Natural killer cell treated with Interleukin-12 subunit alpha and Interleukin-12 subunit beta and Interleukin-15 and Interleukin-18, amount 100 ng/mL, for 72 hours (primary cell): ENCODE measurements at places on chromosomes 1 and 21. TPM values are rescaled to one million over a fixed set of nuclear protein-coding genes. Genes with fewer than 3 reads are reported as not detected.

- DNase-seq, result no peak
These were observed 11.0 kb downstream of the KCNJ6 start for GRCh38 chr21:37905291-37905690.

DNA sequence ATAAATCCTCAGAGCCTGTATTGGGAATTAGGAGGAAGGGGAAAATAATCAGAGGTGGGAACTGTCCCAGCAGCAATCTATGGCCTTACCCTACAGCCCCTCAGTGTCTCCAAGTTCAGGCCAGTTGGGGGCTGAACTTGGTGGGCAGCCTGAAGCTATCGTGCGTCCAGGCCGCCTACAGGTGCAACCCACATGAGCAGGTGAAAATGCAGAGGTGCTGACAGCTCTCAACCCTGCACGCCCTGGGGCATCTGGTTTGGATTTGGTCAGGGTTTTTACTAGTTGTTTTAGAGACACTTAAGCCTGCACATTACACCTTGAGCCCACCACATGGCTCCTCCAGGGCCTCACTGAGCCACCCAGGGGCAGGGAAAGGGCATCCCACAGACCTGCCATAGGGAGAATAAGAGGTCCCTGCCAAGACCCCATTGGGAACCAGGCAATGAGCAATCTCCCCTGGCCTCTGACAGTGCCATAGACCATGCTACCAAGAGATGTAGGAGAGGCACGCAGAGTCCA, 209.5 kb downstream of the FOXD2 start:
- DNase-seq, result no peak

CHRM3 gene
- not detected for total RNA-seq

GRCh38 chr1:18160290-18160942, 52.8 kb downstream of the IGSF21 start:
- no peak for DNase-seq

- DNase-seq, result no peak
These were observed 31.6 kb downstream of the ADARB1 start for GRCh38 chr21:45105906-45106485.

CORT gene
- 0.45 TPM for total RNA-seq

- DNase-seq, result no peak
These were observed 79.4 kb downstream of the GON4L start for GRCh38 chr1:155777582-155777981.

MMP23B gene
- total RNA-seq, result 6.1 TPM

DNA sequence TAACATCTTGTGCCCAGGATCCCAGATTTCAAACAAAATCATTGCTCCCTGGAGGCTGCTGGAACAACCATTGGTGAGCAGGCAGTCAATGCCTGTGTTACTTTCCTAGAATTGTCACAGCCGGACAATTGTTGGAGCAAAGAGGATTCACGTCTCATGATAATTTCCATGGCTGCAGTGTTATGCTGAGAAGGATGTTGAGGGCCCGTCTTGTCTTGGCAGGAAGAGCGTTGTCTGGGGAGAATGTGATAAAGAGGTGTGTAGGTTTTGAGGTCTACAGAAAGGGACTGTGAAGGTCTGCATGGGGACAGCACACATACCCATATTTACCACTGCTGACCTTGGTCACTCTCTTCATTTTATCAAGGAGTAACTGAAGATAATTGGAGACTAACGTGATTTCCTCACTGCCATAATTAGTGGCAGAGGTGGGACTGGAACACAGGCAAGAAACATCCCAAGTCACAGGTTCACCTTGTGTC, 6.3 kb downstream of the MECR start:
- no peak for DNase-seq

- no peak for DNase-seq
These were observed 3.9 kb upstream of the LEFTY2 start for GRCh38 chr1:225944951-225945350.

- DNase-seq, result no peak
These were observed 73.2 kb upstream of the CNIH3 start for GRCh38 chr1:224542783-224543440.

RCAN3 gene
- total RNA-seq, result 2.7 TPM

DTL gene
- total RNA-seq, result 43.2 TPM

KIF26B gene
- total RNA-seq, result not detected

DNA sequence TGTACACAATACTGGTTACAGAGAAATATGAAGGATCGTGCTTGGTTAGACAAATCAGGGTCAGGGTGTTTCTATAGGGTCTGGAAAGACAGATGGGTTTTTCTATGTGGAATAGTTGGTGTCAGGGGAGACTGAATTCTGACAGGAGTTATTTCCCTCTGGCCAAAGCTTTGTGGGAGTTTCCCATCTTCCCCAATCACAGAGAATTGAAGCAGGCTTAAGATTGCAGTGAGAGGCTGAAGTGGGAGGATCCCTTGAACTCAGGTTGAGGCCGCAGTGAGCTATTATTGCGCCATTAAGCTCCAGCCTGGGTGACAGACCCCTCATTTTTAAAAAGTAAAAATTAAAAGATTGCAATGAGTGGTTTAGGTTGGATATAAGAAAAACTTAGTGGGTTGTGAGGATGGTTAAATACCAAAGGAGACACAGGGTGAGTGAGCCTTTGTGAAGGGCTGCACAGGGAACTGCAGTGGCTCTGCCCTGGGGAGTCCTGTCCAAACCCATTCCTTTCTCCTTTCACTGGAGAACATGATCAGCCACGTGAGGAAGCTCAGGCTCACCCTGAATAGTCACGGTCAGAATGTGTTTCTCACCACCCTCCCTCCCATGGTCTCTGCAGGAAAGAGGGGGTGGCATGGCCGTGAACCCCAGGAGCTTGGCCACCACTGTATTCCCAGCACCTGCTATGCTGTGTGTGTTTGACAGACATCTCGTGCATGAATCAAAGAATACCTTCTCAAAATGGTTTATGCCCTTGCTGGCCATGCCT, 101.2 kb downstream of the INTS7 start:
- DNase-seq, result no peak

DNA sequence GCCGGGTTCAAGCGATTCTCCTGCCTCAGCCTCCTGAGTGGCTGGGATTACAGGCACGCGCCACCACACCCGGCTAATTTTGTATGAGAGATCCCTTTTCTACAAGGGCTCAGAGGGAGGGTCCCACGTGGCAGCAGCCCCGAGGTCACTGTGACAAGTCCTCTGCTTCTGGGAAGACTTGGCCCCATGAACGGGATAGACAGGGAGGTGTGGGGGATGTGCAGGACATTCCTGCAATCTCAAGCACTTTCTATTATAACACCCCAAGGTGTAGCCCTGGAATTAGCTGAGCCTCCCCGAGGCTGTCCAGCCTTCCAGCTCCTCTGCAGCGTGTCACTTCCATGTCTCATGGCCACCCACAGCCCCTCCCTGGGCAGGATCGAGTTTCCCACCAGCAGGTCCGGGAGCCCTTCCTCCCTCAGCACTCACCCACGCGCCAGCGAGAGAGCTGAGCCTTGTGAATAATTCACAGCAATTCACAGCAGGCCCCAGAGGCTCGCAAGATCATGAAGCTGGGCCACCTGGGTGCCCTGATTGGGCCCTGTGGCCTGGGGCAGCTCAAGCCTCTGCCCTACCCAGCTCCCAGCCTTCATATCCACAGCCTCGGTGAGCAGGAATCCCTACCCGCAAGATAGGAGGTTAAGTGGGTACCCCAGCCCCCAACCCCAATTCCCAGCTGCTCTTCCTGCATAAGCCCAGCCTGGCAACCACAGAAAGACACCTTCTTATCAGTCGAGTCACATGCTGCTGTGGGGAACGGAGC, 22.8 kb upstream of the RNU1-4 start:
- DNase-seq, result no peak

GJC2 gene
- total RNA-seq, result 2.2 TPM

DNA sequence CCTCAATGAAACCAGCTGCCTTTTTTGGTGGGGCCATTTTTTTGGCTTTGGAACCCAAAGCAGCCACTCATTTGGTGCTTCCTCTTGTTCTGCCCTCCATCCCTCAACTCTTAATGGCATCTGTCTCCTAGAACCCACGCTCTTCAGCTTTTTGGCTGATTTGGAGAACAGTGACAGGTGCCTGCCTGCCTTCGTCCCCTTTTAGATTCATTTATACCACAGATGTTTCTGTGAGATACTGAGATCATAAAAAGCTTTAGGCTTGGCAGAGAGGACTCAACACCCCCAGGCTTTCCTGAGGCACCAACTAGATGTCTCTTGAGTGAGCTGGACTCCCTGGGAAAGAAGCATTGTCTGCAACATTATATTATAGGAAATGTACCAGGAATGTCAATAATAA, 20.4 kb upstream of the YTHDF2 start:
- DNase-seq, result no peak

DNA sequence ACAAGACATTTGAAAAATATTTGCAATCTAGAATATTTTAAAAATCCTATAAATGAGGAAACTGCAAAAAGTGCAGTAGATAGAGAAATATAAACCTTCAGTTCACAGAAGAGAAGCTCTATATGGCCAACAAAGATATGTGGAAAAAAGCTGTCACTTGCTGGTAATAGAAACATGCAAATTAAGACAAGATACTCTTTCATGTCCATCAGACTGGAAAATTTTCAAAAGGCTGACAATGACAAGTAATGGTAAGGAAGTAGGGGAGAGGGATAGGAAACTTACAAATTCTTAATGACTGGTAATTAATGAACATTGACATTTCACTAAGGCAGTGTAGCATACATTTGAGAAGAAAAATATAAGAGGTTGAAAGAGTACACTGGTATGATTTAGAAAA, 147.9 kb downstream of the MRPL39 start:
- no peak for DNase-seq

DNA sequence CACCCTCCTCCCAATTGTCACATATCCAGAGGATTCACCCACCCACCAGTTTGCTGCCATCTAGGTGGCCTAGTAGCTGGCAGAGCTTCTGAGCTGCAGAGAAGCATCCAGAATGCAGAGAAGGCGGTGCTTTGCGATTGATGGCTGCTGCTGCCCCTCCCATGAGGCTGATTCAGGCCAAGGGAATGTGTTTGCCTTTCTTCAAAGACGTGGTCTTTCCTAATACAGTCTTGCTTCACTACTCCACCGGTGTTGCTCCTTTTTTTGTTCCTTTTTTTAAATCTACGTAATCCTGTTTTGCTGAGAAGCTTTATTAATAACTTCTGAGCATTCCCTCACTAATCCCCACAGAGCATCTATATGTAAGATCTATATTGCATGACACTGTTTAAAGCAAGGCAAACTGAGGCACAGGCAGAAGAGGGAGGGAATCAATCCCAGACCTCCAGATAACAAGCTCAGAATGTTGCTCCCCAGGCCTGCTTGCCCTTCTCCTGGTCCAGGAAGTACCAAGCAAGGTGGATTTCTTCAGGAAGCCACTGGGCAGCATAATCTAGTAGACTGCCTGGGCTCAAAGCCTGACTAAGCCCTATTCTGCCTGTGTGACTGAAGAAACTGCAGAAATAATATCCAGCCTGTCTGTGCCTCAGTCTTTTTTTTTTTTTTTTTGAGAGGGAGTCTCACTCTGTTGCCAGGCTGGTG, 275.5 kb upstream of the FMN2 start:
- no peak for DNase-seq

NHLH2 gene
- not detected for total RNA-seq

GRCh38 chr1:164748253-164748899, 189.4 kb downstream of the PBX1 start:
- DNase-seq, result no peak

OVAAL gene
- total RNA-seq, result not detected

ZNF436 gene
- 6.3 TPM for total RNA-seq

RUNX3 gene
- total RNA-seq, result 186 TPM

DNA sequence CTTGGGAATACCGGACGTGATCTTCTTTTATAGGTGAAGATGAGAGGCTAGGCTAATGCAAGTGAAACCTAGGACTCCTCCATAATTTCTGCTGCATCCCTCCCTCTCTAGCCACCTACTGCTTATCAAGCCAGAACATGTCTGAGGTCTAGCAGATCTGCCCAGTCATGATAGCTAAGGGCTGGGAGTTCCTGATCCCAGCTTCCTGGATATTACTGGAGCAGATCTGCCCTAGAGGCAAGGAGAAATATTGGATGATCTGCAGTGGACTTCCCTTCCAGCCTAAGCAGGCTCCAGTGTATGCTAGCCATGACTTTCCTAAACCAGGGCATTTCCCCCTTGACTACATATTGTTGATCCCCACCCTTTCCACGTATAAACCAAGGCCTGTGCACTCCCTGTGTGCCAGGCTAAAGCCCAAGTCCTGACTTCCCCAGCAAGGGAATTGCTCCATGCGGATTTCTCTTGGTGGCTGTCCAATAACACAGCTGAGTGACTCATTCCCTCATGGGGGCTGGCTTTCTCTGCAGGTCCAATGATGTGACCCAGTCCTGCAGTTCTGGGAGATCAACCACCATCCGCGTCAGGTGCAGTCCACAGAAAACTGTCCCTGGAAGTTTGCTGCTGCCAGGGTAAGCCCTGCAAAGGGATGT, 15.5 kb upstream of the SARS1 start:
- no peak for DNase-seq

DNA sequence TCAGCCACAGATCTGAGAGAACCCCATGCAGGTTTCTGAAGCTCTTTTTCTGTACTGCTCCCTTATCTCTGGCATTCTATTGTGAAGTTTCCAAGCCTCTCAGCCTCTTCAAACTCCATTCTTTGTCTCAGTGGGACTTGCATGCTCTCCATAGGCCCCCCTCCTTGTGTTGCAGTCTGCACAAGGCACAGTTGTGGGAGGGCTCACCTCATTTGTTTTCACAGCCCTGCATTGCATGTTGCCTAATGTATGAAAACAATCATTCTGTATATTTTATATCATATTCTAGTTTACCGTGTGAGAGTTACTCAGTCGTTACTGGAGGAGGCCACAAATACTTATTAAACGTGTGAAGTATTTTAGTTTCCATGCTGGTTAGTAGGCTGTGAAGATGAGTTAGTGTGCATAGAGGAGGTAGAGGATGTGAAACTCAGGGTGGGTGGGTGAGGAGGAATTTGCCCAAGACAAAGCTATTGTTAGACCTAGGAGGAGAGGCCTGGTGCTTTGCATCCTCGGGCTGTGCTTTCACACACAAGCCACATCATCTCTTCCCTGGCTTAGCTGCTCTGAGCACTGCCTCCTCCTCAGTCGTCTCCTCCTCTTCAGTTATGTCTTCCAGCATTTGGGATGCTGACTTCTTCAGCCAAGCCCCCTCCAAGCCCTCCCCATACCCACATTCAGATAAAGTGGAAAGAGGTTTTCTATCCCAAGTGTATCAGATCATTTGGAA, 7.8 kb upstream of the CHI3L2 start:
- no peak for DNase-seq

- DNase-seq, result no peak
These were observed 18.4 kb upstream of the COL6A1 start for GRCh38 chr21:45963232-45963570.
